ENCODE measurements at places on chromosomes 3 and 15.

DNA sequence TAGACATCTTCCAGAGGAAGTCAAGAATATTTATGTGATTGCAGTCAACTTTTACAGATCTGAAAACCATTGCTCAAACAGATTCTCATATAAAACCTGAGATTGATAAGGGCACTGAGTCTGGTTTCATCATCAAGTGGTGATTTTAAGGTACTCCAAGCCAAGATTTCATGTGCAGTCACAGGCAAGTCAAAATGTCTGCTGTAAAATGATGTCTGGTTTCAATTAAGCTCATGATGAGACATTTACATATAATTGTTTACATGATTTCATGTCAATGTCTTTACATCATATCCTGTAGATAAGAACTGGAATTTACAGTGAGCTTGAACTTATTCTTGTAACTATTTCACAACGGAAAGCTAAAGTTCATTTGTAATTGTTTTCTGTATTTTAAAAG, 1215.5 kb downstream of the ROBO2 start:
- no peak for DNase-seq

GRCh38 chr3:111434941-111435622, 106.9 kb upstream of the CD96 start:
- DNase-seq, result no peak

GRCh38 chr3:53753518-53754183, 92.6 kb downstream of the CHDH start:
- no peak for DNase-seq

DNA sequence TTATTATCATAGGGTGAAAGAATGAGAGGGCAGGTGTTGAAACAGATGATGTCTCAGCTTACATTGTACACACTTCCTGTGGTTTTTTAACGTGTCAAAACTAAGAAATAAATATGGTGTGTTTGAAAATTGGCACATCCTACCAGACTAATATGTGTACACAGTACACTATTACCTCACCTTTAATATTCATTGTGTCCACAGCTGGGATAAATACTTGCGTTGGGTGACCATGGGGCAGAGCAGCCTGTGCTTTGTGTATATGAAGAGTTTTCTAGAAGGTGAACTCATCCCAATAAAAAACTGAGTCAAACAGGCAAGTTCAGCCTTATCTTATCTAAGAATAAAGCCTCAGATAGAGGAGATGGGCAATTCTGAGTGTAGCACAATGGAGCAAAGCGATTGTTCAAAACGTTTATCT, 17.3 kb downstream of the SUCNR1 start:
- no peak for DNase-seq

GRCh38 chr3:175346573-175347356, 487.6 kb downstream of the NAALADL2 start:
- no peak for DNase-seq

DNA sequence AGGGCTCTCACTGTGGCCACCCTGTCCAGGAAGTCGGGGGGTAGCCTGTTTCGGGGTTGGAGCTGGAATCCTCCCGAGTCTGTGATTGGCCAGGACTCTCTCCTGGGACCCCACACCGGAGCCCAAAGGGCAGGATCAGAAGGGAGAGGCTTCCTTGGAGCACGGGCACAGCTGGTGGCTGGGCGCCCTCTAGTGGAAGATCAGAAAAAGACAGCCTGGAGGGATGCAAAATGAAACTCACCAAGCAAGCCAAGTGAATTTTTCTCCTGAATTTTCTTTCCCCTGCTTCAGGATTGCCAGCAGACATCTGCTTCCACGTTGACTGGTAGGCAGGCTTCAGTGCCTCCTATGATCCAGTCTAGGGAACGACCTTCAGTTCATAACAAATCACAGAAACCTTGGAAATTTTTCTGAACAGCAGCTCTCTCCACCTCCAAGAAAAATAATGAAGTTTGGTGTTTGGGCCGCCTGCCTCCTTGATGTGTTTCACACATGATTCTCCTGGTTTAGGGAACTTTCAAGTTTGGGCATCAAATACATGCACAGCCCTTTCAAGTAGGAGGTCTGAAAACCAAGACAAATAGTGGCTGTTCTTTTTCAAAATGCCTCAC, 224.6 kb downstream of the VPS13C start:
- DNase-seq, result peak; percentile 54

DNA sequence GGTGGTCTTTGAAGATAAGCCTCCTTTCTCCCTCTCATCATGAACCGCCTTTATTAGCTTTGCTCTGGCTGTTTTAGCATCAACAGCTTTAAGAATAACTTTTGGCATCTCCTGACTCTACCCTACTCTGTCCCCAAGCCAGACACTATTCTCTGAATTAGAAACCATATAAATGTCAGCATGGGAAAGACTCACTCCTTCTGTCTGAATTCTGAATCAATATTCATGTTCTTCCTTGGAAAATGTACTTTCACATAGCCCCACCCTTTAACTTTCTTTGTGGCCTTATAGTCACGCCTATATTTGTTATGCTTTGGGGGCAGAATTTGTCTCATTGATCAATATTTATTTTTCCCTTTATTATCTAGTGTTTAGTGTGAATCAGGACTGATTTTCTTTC, 131.7 kb upstream of the NR2E3 start:
- no peak for DNase-seq

DNA sequence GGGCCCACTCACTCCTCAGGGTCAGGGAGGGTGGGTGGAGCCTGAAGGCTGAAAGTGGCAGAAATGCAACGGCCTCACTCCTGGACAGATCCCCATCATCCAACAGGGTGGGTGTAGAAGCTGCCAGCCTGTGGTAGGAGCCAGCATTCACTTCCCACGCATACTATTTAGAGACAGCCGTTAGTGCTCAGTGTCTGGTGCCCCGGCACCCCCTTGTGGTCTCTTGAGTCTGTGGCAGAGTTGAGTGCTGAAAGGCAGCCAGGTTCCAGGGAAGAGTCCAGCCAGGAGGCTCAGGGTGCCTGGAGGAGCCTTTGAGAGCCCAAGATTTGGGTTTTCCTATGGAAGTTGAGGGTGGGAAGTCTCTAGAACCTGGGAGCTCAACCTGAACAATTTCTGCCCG, 2.1 kb upstream of the GNAT1 start:
- no peak for DNase-seq

DNA sequence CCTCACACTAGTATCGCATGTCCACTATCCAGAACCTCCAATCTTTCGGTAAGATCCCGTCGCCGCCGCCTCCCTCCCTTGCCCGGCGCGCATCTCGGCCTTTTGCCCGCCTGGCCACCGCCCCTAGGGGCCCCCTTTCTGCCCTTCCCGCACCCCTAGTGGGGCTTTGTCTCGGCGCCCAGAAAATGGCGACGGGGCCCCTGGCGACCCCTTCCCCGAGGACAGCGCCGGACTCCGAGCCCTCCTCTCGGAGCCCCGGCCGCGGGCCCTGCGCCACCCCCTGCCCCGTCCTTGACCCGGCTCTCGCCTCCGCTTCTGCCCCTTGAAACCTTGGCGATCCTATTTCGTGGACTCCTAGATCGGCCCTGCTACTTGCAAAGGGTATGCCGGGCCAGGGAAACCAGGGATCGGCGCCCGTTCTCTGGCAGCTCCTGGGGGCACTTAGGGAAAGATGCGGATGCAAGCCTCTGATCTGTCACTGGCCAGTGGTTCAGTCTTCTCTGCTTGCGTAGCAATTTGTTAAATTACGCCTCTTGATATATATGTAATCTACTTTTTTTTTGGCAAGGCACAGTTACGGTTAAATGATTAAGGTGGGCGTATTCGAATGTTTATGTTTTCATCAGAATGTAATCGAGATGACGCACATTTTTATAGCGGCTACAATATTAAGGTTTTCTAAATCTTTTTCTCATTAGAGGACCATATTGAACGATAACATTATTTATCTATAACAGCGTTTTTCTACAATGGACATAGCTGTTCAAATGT, 603 bp downstream of the EIF1B start:
- DNase-seq, result no peak

GRCh38 chr15:69729167-69729748, 276.6 kb downstream of the RPLP1 start:
- peak; percentile 28 for DNase-seq

- no peak for DNase-seq
Observed at GRCh38 chr3:151875759-151876158, 2.3 kb downstream of the SUCNR1 start.

DNA sequence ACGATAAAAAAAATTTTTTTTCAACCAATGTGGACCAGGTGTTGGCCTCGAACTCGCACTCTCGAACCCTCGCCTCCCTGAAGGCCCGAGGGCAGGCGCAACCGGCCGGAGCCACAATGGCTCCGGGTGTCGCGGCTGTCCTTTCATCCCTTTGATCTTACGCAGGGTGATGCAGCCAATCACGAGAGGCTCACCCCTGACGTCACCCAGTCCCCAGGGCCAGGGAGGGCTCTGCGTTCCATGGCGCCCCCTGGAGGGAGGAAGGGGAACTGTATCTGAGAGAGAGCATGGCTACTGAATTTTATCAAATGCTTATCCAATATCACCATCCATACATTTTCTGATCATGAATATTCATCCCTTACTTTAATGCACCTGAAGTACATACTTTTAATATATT, 15.4 kb upstream of the GMNC start:
- DNase-seq, result no peak

DNA sequence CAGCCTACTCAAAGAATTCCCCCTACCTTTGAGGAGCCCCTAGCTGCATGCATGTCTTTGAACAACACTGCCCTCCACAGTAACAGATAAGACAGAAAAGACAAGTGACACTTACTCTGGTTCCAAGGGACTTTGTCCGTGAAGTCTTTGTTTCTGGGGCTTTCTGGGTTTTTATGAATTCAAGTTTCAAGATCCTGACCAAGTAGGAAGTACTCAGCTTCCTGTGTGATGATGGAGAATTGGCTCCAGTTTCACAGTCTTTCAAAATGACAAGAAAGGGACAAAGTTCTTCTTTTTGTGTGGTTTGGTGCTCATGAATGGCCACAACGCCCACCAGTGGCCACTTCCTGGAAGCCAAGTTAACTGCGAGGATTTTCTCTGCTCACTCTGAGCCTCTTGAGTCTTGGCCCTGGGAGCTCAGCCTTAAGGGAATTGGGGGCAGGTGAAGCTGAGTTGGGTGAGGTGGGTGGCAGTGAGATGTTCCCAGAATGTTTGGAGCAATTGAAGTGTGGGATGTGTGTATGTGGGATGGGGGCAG, at the start of gene CCR1:
CCR1 (minus strand) TSS at position 147 of the 538 bp plus-strand sequence. CDS start 4,000 bp downstream, outside the sequence.
- no peak for DNase-seq

- no peak for DNase-seq
Observed at GRCh38 chr15:78550815-78551214, 10.6 kb downstream of the PSMA4 start.

GRCh38 chr3:41569632-41570305, 370.5 kb downstream of the CTNNB1 start:
- DNase-seq, result no peak

- DNase-seq, result no peak
Observed at GRCh38 chr3:36904641-36905040, 40.2 kb downstream of the TRANK1 start.

- DNase-seq, result no peak
Observed at GRCh38 chr3:150409125-150409511, 1.0 kb downstream of the TSC22D2 start.

DNA sequence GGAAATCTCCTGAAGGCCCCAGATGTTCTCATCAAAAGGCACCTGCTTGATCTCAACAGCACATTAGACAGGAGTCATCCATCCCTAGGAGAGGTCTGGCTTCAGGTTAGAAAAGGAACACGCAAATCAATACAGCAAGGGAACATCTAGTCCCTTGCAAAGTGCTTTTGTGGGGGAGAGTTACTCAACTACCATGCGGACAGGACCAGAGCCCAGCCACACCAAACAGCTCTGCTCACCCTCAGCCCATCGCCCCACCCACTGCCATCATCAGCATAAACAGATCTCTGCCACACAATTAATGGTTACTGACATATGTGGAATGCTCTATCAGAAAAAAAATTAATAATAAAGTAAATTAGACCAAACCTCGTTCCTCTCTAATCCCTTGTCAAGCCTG, 85.6 kb downstream of the MYLK start:
- no peak for DNase-seq

DNA sequence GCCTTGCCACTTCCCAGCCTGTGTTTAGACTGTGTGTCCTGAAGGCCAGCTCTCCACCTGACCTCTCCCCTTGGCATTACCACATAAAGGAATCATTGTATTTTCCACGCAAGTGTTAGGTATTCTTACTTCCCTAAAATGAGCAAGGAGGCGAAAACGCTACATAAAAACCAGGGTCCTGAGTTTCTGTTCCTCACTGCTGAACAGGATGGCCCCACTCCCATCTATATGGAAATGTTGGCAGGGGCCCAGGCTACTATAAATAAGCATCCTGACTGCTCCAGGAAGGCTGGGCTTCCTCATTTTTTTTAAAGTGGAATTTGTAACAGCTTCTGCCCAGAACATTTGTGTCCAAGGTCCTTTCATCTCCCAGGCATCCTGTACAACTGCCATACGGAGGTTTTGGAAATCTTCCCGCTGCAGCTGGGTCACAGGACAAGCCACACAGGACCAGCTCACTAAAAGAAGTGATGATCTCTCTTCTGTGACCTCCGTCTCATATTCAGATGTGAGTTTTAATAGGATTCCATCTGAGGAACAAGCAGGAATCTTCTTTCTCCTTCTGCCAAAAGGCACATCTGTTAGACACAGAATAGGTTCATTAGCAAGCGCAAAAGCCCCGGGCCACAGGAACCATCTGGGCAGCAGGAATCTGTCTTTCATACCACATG, 56.4 kb upstream of the LIMD1 start:
- DNase-seq, result no peak

- DNase-seq, result peak; percentile 51
Observed at GRCh38 chr15:77966540-77967234, 110.8 kb downstream of the TBC1D2B start.

Measured in D721Med (cell line).